A549 treated with ZK216348 at 1 μM for 4 hours (cell line): ENCODE measurements at places on chromosomes 12 and 14. TPM values are rescaled to one million over a fixed set of nuclear protein-coding genes. Genes with fewer than 3 reads are reported as not detected.

BCL2L14 gene
- total RNA-seq, result not detected in 5 replicates

SDR9C7 gene
- total RNA-seq, result not detected in 5 replicates

RAB2B gene
- 9.2 to 14.2 TPM (median 12.8 TPM) in 5 replicates for total RNA-seq

NPAS3 gene
- not detected in 5 replicates for total RNA-seq

TNFAIP2 gene
- 245 to 387 TPM (median 358 TPM) in 5 replicates for total RNA-seq

CPNE6 gene
- total RNA-seq, result not detected in 5 replicates

LTBR gene
- 154 to 248 TPM (median 229 TPM) in 5 replicates for total RNA-seq

GZMB gene
- not detected in 5 replicates for total RNA-seq

COX8C gene
- total RNA-seq, result not detected in 5 replicates

CFAP54 gene
- total RNA-seq, result 1.3 to 1.6 TPM (median 1.4 TPM) in 5 replicates

SPTB gene
- total RNA-seq, result 0.91 to 1.6 TPM (median 1.4 TPM) in 5 replicates
